ENCODE measurements at places on chromosomes 1 and 21. TPM values are rescaled to one million over a fixed set of nuclear protein-coding genes. Genes with fewer than 3 reads are reported as not detected.

DNA sequence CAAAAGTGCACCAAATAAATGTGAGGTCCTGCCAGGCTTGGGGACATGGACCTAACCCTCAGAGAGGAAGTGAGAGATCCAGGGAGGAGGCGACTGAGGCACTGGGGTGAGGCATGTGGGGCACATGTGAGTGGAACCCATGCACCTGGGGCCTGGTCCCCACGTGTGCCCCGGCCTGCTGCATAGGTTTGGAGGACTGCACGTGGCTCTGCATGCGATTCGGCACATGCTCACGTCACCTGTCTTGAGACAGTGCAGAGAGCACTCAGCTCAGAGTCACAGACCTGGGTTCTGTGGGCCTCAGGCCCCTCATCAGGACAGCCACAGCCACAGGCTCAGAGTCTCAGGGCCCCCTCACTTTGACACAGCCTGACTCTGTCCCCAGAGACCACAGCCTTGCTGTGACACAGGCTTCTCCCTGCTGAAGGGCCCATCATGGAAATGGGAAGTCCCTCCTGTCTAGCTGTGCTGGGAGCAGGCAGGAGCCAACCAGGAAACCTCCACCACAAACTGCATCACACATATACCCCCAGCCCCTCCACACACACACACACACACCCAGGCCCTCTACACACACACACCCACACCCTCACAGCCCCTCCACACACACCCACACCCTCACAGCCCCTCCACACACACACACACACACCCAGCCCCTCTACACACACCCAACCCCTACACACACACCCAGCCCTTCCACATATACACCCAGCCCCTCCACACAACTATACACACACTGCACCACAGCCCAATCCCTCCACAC is 48.2 kb downstream of the SLC9A1 start:
- peaks cover 14% of the 10 kb centered on the region for H3K4me1 ChIP-seq
- H3K4me3 ChIP-seq = no peak overlapping the region
- H3K27ac ChIP-seq = peak overlapping the region; percentile 35
- no peak for DNase-seq
- peaks cover 3% of the 10 kb centered on the region for H3K36me3 ChIP-seq

DNA sequence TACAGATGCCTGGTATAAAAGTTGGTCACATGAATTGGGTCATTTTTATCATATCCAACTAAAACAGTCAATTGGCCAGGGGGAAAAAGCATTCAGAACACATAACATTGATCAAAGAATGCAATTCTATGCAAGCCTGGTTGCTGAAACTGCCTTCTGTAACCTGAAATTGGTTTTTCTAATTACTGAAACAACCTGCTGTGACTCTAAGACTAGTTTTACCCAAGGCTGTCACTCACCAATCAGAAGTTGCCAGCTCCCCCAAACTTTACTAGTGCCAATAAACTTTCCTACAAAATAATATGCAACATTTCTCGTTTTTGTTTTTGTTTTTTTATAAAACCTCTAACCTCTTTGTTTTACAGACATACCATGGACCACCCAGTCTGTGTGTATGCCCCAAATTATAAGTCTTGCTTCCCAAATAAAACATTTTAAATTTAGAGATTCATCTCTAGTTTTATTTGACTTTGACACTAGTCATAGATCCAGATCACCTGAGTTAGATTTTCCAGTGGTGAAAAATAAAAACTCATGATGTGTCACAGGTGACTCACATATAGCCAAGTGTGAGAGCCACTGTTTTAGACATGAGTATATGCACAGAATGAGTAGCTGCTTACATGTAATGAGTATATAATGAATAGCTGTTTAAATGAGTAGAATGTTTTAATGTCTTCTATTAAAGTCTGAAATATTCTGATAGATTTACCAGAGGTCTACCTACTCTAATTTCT is 64.2 kb upstream of the CR2 start:
- no peaks in the 10 kb centered on the region for H3K4me1 ChIP-seq
- H3K4me3 ChIP-seq = no peak overlapping the region
- peaks cover 6% of the 10 kb centered on the region for H3K27me3 ChIP-seq
- no peak for DNase-seq
- no peaks in the 10 kb centered on the region for H3K36me3 ChIP-seq

DNA sequence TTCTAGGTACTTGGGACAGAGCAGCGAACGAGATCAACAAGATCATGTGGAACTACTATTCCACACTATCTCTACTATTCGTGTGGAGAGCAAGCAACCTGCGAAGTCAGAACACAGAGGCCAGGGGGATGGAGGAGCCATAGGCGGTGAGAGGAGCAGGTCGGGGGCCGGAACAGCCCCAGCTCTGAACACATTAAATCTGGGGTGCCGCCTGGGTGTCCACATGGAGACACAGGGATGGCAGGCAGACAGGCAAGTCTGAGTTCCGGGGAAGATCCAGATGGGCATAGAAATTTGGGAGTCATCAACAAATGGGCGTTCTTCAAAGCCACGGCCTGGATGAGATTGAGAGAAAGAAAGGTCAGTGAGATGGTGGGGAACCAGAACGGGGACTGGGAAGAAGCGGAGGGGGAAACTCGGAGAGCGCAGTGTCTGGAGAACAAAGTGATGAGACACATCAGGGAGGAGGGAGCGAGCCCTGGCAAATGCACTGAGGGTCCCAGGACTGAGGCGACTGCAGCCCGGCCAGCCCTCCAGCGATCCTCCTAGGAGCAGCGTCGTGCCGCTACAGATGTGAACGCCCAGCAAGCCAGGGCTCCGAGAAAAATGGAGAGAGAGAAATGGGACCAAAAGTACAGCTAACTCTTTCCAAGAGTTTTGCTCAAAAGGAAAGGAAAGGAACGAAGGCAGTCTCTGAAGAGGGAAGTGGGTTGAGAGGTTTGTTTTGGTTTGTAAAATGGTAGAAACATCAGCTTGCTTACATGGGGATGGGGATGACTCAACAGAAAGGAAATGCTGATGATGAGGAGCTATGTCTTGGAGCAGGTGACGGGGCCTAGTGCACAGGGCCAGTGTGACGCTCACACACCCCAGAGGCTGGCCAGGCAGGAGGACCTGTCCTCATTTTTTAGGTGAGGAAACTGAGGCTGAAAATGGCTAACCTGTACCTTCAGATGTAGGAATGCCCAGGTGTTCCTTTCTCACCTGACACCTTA is 84.5 kb downstream of the GLIS1 start:
- no peaks in the 10 kb centered on the region for H3K27me3 ChIP-seq
- no peaks in the 10 kb centered on the region for H3K4me1 ChIP-seq
- no peak overlapping the region for H3K4me3 ChIP-seq
- no peaks in the 10 kb centered on the region for H3K36me3 ChIP-seq

DNA sequence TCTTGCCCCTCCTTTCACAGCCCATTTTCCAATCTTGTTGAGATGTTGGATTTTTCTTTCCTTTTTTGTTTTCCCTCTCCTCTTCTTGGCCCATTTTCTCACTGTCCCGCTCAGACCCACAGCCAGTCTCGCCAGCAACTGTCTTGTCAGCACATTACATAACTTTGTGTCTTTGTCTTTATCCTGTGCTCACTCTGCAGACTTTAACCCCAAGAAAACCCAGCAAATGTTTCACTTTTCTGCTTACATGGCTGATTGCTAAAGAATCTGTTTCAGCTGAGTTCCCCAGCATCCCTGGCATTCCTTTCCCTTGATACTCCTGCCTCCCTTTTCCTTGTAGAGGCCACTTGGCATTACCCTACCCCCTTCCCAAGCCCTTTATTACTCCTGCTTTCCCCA is 74.6 kb downstream of the ZNF648 start:
- no peak overlapping the region for H3K4me3 ChIP-seq
- no peak for DNase-seq

DNA sequence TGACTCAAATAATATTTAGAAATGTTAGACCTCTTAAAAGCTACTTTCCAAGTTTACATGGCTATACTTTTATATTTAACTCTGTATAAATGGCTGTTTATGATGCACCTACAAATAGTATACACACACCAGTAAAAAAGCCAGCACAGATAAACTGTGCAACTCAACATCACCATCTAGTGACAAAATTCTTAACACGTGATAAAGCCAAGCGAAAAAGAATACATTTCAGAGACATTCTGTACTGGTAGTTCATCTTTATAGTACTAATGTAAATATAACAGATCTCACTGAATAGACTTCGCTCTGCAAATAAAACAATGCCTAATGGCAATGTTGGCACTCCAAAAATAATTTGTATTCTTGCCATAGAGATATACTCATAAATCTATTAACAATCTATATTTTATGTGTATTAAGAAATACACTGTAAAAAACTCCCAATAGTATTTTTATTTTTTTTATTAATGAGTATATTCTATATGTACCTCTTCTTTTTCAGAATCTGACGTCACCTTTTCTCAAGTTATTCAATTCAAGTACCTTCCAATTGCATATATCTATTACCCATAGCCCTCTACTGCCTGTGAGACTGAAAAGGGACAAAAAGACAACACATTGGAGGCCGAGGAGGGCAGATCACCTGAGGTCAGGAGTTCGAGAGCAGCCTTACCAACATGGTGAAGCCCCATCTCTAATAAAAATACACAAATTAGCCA is 100.2 kb downstream of the DPYD start:
- H3K27ac ChIP-seq = no peak overlapping the region
- no peak for DNase-seq
- no peaks in the 10 kb centered on the region for H3K27me3 ChIP-seq
- H3K4me3 ChIP-seq = no peak overlapping the region
- no peaks in the 10 kb centered on the region for H3K4me1 ChIP-seq

GRCh38 chr1:160717306-160717705 is 5.7 kb upstream of the CD48 start:
- H3K4me3 ChIP-seq = no peak overlapping the region
- DNase-seq = no peak
- H3K27me3 ChIP-seq = peaks cover 17% of the 10 kb centered on the region
- H3K36me3 ChIP-seq = no peaks in the 10 kb centered on the region

- H3K27me3 ChIP-seq = no peaks in the 10 kb centered on the region
- DNase-seq = no peak
- no peaks in the 10 kb centered on the region for H3K36me3 ChIP-seq
- peaks cover 8% of the 10 kb centered on the region for H3K4me1 ChIP-seq
Observed at GRCh38 chr1:72915581-72915980, 633.2 kb upstream of the NEGR1 start.

DNA sequence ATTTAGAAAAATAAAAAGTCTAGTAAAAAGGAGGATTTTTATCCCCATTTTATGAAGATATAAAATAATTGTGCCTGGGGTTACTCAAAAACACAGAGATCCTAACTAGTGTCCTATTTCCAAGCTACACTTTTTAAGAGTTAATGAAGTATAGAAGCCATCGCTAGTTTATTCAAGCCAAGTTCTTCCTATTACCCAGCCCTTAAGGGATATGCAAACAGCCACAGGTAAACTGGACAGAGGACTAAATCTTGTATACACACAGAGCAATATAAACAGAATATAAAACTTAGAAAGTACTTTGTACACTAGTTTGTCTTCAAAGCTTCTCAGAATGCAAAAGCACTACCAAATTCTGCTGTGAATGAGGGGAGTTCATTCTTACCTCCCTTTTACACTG is 111.1 kb downstream of the RERE start:
- H3K27me3 ChIP-seq = no peaks in the 10 kb centered on the region
- H3K36me3 ChIP-seq = no peaks in the 10 kb centered on the region
- peak overlapping the region; percentile 42 for H3K4me3 ChIP-seq
- no peak for DNase-seq
- H3K4me1 ChIP-seq = peaks cover 67% of the 10 kb centered on the region
- H3K27ac ChIP-seq = no peak overlapping the region

- peaks cover 9% of the 10 kb centered on the region for H3K4me1 ChIP-seq
- H3K36me3 ChIP-seq = no peaks in the 10 kb centered on the region
- H3K4me3 ChIP-seq = no peak overlapping the region
- H3K27ac ChIP-seq = no peak overlapping the region
- H3K27me3 ChIP-seq = no peaks in the 10 kb centered on the region
Observed at GRCh38 chr1:167538657-167539056, 14.9 kb downstream of the CREG1 start.

SMG5 gene
- 122 TPM for total RNA-seq

TSTD1 gene
- total RNA-seq = 6.7 TPM

All from neural crest cell (in vitro differentiated cells).